ENCODE measurements at places on chromosomes 16 and 17.

GRCh38 chr16:89721546-89722391, 432 bp downstream of the ZNF276 start:
- DNase-seq = peak; percentile 42

- no peak for DNase-seq
Observed at GRCh38 chr17:39604911-39605491, 2.7 kb downstream of the NEUROD2 start.

- no peak for DNase-seq
Observed at GRCh38 chr16:67995423-67995822, 3.9 kb downstream of the DPEP2 start.

GRCh38 chr16:22323959-22324786, 27.0 kb downstream of the POLR3E start:
- DNase-seq = no peak

DNA sequence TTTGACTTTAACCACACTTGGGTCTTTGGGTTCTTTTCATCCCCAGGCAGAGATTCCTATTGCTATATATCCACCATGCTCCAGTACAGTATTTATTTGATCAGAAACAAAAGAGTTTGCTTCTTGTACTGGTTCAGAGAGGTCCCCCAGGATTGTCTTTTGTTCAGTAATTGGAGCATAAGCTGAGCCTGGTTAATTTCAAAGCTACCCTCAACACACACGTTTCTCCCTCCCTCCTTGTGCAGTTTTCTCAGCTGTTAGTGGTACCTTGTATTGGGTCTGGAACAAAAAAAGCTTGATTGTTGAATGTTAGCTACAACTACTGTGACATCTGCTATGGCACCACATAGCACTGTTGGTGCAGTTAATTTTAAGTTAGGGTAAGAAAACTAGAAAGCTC, 50.0 kb downstream of the NUP93 start:
- DNase-seq = no peak

DNA sequence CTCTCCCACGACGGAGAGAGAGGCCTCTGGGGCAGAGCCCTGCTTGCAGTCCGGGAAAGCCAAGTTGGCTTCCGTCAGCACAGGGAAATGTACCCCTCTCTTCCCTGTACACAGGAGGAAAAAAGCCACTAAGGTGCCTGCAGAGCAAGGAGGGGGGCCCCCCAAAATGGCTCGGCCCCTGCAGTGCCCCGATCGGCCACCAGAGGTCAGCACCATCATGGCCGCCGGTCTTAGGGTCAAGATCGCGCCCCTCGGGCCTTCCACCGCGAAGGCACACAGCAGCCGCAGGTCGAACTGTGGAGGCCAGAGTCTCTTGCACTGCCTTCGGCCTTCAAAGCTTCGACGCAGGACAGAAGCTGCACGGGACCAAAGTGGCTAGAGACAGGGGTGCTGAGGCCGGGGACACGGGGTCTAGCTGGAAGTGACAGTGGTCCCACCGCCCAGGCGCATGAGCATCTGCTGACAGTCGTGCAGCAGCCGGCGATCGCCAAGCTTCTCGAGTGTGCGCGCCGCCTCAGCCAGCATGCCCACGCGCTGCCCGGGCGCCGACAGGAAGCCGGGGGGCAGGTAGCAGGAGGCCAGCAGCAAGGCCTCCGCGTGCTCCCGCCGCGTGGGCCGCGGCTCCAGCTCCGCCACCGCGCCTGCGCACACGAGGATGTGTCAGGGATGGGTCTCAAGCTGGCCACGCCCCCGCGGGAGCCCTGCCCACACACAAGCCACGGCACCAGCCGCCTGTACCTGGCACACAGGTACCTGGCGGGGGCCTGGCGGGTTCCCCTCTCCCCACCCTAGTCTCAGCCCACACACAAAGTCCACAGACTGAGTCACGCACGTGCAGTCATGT, 24.4 kb downstream of the SREBF1 start:
- DNase-seq = peak; percentile 62

- no peak for DNase-seq
Observed at GRCh38 chr17:78154903-78155811, 9.0 kb downstream of the C17orf99 start.

- peak; percentile 59 for DNase-seq
Observed at GRCh38 chr16:14180481-14180944, 109.4 kb downstream of the MRTFB start.

DNA sequence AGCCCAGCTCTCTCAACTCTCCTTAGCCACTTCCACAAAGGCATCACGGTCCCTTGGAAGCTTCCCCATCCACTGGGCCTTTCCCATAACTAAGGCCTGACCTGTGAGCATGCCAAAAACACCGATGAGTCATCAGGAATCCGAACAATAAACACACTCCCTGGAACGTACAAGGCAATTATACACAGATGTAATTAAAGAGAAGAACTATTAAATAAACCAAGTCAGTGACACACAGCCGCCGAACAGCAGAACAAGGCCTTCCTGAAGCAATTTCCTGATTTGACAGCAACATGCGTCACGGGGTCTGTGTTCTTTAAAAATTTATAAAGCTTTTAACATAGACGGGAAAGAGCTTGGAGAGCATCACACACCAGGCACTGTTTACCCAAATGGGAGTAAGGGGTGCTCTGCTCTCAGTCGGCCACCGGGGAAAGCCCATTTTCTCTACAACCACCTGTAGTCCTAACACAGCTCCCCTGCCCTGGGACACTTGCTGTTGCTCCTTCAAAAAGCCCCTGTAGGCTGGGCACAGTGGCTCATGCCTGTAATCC, 29.4 kb downstream of the COG7 start:
- peak; percentile 6 for DNase-seq

- no peak for DNase-seq
Observed at GRCh38 chr17:45940826-45941225, 46.5 kb downstream of the MAPT start.

- DNase-seq = no peak
Observed at GRCh38 chr17:60075981-60076380, 2.7 kb downstream of the HEATR6 start.

- DNase-seq = no peak
Observed at GRCh38 chr16:49396206-49396720, 22.7 kb downstream of the C16orf78 start.

GRCh38 chr16:2836646-2837508, 6.8 kb downstream of the ZG16B start:
- DNase-seq = no peak

GRCh38 chr16:56480776-56481467, 29.6 kb downstream of the OGFOD1 start:
- no peak for DNase-seq

DNA sequence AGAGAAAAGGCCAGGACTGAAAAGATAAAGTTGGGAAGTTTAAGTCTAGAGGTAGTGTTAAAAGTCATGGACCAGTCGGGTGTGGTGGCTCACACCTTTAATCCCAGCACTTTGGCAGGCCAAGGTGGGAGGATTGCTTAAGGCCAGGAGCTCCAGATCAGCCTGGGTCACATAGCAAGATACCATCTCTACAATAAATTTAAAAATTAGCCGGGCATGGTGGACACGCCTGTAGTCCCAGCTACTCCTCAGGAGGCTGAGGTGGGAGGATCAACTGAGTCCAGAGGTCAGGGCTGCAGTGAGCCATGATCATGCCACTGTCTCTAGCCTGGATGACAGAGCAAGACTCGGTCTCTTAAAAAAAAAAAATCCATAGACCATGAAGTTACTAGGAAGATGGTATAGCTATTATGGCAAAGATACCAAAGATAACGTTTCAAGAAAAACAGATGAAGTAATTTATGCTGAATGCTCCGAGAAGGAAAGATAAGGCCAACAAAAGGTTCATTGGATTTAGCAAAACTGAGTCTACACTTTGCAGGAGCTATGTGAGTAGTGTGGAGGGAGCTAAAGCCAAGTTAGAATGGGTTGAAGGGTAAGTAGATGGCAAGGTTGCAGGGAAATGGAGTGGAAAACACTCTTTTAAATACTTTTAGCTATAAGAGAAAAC, 11.7 kb downstream of the TRIM37 start:
- no peak for DNase-seq

GRCh38 chr16:30358990-30359870, 4.1 kb upstream of the CD2BP2 start:
- no peak for DNase-seq

- DNase-seq = no peak
Observed at GRCh38 chr17:27634776-27635175, 3.8 kb downstream of the LGALS9 start.

DNA sequence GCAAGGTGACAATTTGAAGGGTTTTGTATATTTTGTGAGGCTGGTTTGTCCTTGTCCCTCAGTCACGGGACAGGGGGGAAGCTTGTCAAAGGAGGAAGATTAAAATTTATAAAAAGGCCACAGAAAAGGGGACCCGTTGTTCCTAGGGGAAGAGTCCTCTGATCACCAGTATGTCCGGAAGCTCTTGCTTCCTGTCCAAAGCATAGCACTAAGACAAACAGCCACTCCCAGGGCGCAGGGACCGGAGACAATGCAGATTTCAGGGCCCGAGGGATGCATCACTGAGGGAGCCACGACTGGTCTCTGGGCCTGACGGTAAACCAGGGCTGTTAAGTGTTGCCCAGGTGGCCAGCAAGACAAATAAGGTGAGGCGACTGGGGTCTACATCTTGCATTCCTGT, 95.2 kb downstream of the MAF start:
- no peak for DNase-seq

DNA sequence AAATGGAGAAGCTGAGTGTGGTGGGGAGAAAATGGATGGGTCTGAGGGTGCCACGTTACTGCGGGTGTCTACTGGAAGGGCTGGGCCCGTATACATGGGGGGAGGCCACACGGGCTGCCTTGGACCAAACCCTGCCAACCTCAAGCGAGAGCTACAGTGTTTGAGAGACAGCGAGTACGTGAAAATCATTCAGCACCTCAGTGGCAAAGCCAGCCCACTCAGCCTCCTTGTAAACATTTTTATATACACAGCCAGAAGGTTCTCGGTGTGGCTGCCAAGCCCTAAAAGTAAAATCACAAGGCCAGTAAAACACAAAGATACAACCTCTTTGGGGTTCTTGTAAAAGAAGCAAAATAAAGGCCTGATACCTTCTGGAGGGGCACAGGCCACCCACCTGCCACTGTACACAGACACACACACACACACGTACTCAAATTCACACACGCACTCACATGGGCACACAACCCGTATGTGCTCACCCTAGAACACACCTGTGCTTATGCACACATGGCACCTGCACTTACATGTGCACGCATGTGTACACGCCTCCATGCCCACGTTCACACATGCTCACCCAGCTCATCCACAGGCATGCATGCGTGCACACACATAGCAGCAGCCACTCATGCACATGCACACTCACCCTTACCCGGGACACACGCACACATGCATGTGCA, 102.8 kb downstream of the GSG1L start:
- DNase-seq = no peak

- DNase-seq = no peak
Observed at GRCh38 chr16:74560912-74561311, 46.0 kb downstream of the GLG1 start.

- DNase-seq = no peak
Observed at GRCh38 chr17:47955497-47956461, 1.9 kb downstream of the PRR15L start.

DNA sequence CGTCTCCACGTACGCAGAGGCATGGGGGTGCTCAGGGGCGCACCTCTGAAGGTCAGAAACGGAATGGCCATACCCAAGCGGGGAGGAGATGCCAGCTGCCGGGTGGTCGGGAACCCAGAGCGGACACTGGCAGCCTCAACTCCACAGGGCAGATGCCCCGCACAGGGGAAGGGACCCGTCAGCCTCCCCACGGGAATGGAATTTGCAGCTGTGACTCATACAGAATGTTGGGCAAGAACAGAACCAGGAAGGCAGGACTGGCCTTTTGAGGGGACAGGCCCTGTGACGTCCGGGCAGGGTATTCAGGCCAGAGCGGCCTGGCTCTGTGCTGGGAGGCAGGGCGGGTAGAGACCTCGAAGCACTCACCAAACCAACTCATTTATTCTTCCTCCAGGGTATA, 7.5 kb downstream of the TK1 start:
- DNase-seq = no peak

Data from SK-MEL-5 (cell line).